Aortic smooth muscle cell (primary cell): ENCODE measurements at places on chromosomes 16 and 17. TPM values are rescaled to one million over a fixed set of nuclear protein-coding genes. Genes with fewer than 3 reads are reported as not detected.

Gene KRT13
- total RNA-seq = not detected in 2 replicates

Gene TMEM98
- 126 and 140 TPM in 2 replicates for total RNA-seq

Gene TBC1D3I
- not detected in 2 replicates for total RNA-seq

Gene HS3ST3A1
- 0.53 and 1.5 TPM in 2 replicates for total RNA-seq

Gene NOD2
- total RNA-seq = under 0.01 and 0.06 TPM in 2 replicates

Gene PPY
- not detected in 2 replicates for total RNA-seq

Gene SLC2A4
- 0.13 and 0.19 TPM in 2 replicates for total RNA-seq

Gene CMTM1
- 1.4 and 1.6 TPM in 2 replicates for total RNA-seq

Gene SULT1A2
- total RNA-seq = not detected in 2 replicates

Gene CHST5
- 0.13 TPM in 1 of 2 replicates, not detected in the other for total RNA-seq

Gene BAIAP3
- total RNA-seq = 0.92 and 1.2 TPM in 2 replicates

Gene ABCA8
- total RNA-seq = 106 and 202 TPM in 2 replicates

Gene PIRT
- total RNA-seq = not detected in 2 replicates

Gene IGSF6
- not detected in 2 replicates for total RNA-seq

Gene TBX2
- 72.3 and 98.3 TPM in 2 replicates for total RNA-seq

Gene NPIPB8
- total RNA-seq = 0.87 TPM in 1 of 2 replicates, not detected in the other

Gene CUEDC1
- total RNA-seq = 11.9 and 14.4 TPM in 2 replicates

Gene SCGB1C2
- total RNA-seq = not detected in 2 replicates

Gene YBX2
- total RNA-seq = not detected in 2 replicates

Gene ZNF629
- total RNA-seq = 8.6 and 8.7 TPM in 2 replicates

Gene HBZ
- total RNA-seq = not detected in 2 replicates

Gene CDH11
- total RNA-seq = 405 and 777 TPM in 2 replicates

Gene COG7
- total RNA-seq = 15.6 and 16.7 TPM in 2 replicates
